ENCODE measurements at places on chromosomes 13 and 19. TPM values are rescaled to one million over a fixed set of nuclear protein-coding genes. Genes with fewer than 3 reads are reported as not detected.

- no peak for DNase-seq
Observed at GRCh38 chr13:110714797-110715394, 1.4 kb downstream of the ING1 start.

- no peak for DNase-seq
Observed at GRCh38 chr19:7742991-7743390, 4.3 kb downstream of the CD209 start.

DNA sequence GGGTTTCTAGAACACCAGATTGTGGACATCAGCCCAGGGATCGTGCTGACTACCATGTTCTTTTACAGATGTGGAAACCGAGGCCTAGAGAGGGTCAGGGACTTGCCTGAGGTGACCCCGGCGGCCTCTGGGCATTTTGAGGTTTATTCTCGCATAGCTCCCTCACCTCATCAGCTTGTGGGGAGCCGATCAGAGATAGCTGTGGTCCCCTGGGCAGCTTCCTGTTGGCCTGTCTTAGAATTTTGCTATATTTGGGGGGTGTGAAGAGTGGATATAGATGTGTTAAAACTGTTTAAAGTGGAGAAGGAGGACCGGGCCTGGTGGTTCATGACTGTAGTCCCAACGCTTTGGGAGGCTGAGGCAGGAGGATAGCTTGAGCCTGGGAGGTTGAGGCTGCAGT, 6.9 kb downstream of the ARHGEF1 start:
- DNase-seq = no peak

The APC2 gene
- 1.9 TPM for polyA plus RNA-seq

The KL gene
- polyA plus RNA-seq = 47.4 TPM

The LRRC25 gene
- 1.2 TPM for polyA plus RNA-seq

The NLRP5 gene
- not detected for polyA plus RNA-seq

The ZNF135 gene
- 19.2 TPM for polyA plus RNA-seq

The PDS5B gene
- polyA plus RNA-seq = 66.4 TPM

DNA sequence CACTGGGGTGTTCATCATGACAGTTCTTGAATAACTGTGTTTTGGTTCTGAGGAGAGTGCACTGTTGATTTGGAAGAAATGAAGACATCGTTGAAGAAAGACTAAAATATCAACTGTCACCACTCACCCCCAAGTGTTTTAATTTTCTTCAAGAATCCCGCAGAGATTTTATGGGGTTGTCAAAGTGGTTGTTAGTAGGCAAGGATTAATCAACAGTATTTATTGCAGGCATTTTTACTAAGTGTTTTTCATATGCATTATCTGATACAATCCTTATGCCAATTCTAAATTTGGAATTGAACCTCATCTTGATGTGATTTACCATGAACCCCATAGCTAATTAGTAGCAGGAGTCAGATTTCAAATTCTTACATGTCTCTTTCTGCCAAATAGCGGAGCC, 63.7 kb upstream of the OBI1 start:
- no peak for DNase-seq

DNA sequence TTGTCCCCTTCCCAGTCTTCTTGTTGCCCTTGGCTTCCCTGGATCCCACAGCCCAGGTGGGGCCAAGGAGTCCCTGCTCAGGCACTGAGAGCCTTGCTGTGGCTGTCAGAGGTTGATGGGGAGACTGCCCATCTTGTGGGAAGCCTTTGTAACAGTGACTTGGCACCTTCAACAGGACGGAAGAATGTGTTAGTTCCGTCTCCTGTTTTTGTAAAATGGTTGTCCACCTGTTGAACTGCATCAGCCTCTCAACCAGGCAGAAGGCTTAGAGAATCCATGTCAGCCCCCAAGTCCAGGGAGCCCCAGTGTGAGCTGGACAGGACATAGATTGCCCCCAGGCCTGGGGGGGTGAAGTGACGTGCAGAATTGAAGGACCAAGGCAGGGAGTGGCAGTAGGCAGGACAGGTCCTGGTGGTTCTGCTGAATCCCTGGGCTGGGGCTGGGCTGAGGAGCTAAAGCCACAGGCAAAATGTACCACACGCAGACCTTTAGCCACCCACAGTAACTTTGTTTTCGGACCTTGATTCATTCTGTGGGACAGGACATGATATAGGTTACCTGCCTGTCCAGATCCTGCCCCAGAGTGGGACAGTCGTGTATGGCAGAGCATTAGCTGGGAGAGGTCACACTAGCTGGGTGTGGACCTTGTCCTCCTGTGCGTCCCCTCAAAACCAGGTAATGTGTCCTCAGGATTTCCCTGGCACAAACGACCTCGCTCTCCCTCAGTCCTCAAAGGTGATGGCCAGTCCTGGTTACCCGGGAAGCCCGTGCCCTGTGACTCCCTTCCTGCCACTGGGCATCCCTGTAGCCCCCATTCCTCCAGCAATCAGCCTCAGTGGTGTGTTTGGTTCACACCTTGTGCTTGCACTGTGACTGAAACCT, 47.0 kb downstream of the GATAD2A start:
- no peak for DNase-seq

The STOML3 gene
- polyA plus RNA-seq = 0.06 TPM

The ZFR2 gene
- 1.2 TPM for polyA plus RNA-seq

DNA sequence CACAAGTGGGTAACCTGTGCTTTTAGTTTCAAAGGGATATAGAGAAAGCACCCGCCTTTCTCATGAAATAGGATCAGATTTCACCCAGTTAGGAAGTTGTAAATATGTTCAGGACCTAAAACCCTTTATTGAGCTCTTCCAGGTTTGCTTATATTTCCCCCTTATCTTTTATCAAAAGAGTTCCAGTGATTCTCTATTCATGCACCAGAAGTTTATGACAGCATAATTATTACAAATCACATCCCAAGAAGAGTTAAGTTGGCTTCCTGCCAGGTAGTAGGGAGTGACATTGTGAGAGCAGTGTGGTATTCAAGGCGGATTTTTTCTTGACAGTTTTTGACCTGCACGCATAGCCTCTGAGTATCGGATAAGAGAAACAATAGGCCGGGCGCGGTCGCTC, 190.3 kb downstream of the STK24 start:
- DNase-seq = no peak

The ZIC5 gene
- 0.13 TPM for polyA plus RNA-seq

DNA sequence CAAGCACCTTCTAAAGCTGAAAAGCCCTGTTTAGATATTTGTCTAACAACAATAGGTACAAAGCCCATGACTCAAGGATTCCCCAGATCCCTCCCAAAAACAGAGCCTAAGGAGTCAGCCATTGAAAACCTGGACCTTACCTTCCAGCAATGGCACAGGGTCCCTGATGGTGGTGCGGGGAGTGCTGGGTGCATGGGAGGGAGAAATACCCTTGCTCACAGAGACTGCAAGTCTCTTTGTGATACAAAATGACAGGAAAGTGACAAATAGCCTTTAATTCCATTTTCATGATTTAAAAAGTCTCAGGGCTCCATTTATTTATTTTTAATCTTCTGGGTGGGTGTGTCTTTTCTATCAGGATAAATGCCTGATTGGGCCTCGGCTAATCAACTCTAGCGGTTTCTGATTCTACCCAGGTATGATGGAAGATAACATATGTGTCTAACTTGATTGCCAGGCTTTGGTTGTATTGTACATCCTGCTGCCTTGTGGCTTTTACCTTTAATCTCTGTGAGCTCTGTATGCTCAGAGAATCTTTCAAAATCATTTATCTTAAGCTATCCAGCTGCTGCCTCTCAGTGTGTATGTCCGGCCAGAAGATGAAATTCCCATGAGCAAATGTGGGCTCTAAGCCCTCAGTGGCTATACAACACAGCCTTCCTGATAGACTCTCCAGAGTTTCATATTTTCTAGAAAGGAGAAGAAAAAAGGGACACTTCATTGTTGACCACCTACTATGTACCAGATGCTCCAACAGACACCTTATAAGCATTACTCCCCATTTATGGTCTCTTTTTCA, 54.6 kb upstream of the FAM124A start:
- no peak for DNase-seq

DNA sequence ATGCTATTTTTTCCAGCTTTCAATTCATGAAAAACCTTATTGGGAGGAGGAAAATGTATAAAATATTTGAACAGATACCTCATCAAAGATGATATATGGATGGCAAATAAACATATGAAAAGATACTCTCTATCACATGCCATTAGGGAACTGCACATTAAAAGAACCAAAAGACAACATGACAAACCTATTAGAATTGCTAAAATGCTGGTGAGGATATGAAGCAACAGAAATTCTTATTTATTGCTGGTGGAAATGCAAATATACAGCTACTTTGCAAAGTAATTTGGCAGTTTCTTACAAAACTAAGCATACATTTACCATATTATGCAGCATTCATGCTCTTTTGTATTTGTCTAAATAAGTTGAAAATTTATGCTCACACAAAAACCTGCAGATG, 1783.9 kb upstream of the PCDH20 start:
- DNase-seq = no peak

The S1PR4 gene
- polyA plus RNA-seq = 0.25 TPM

Measured in left renal cortex interstitium (tissue), 4 donors.